ENCODE measurements at places on chromosomes 5 and 9.
A peak's percentile ranks its signal among the peaks of the same experiment; 100 is the strongest.

DNA sequence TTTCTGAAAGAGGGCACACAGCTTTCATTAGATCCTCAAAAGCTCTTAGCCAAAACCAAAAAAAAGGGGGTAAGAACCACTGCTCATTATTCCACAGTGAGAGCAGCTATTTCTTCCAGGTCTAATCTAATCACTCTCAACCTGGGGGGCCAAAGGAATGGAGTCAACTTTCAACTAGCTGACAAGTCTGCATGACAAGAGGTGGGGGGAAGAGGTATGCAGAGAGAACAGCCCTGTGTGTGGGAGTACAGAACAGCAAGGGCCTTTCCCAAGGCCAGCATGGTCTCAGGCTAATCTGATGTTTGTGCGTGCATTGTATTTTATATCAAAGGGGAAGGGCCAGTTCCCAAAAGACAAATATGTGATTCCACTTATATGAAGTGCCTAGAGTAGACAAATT is 36.9 kb upstream of the PIP5K1B start:
- no peak for DNase-seq

GRCh38 chr5:67644221-67644920 is 447.8 kb upstream of the CD180 start:
- DNase-seq = no peak

DNA sequence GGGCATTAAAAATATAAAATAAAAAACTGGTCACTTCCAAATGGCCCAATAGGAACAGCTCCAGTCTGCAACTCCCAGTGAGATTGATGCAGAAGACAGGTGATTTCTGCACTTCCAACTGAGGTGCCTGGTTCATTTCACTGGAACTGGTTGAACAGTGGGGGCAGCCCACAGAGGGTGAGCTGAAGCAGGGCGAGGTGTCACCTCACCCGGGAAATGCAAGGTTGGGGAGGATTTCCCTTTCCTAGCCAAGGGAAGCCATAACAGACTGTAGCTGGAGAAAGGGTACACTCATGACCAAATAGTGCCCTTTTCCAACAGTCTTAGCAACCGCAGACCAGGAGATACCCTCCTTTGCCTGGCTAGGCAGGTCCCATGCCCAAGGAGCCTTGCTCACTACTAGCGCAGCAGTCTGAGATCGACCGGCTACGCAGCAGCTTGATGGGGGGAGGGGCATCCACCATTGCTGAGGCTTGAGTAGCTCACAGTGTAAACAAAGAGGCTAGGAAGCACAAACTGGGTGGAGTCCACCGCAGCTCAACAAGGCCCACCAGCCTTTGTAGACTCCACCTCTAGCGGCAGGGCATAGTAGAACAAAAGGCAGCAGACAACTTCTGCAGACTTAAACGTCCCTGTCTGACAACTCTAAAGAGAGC is 12.7 kb downstream of the RLN1 start:
- DNase-seq = peak; percentile 83

DNA sequence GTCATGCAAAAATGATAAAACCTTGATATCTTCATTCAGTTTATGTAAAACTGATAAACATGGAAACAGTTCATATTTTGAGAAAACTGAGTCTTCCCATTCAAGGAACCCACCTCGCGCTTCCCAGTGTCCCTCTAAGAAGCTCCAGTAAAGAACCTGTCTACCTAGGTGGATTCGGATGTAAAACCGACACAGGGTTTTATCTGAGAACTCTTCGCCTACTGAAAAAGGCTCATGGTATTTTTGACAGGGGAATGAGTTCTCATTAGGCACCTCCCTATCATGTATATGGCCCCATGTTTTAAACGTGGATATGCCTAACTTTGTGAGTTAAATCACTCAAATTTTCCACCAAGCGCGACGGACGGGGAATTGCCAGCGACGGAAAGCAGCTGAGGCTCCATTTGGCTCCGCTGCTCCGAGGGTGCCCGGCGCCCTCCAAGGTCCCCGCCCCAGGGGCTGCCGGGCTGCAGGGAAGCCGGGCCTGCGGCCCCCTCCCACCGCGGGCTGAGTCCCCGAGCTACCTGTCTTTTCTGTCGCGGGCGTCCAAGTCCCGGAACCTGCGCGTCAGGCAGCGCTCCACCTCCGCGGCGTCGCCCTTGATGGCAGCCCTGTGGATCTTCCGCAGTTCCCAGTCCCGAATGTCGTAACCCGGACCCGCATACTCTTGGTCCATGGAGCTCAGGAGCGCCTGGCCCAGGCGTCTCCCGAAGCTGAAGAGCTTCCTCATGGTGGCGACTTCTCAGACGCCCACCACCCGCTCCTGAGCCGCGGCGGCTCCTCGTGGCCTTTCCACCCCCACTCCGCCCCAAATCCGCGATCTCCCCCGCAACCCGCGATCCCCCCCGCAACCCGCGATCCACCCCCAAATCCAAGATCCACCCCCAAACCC is 594 bp downstream of the ANKRD18A start:
- DNase-seq = peak; percentile 31

DNA sequence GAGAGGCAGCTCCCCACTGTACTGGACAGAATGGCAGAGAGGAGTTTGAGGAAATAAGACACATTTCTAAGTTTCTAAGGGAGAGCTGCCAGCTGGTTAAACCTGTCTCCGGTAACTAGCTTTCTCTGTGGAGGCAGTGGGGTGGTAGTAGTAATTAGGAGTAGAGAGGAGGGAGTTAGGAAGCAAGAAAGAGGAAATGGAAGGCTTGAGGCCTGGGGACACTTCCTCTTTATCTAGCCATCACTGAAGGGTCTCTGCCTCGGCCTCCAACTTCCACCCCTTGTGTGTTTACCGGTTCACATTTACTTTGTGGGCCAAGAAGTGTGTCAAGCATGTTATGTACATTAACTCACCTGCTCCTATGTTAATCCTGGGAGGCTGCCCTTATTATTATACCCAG is 462.2 kb upstream of the DMAC1 start:
- no peak for DNase-seq

- DNase-seq = no peak
These were observed 13.4 kb downstream of the AK8 start for GRCh38 chr9:132864691-132865090.

DNA sequence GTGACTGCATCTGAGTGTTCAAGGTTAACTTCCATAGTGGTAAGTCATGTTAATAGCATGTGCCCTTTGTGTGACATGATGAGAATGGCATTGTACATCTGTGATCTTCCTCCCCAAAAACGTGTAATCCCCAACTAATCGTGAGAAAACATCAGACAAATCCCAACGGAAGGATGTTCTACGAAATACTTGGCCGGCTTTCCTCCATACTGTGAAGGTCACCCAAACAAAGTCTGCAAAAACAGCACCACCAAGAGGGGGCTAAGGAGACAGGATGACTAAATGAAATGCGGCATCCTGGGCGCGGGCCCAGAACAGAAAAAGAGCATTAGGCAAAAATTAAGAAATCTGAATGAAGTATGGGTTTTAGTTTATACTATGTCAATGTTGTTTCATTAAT is 81.8 kb downstream of the MED10 start:
- no peak for DNase-seq

GRCh38 chr9:101026824-101027223 is 1.7 kb upstream of the PLPPR1 start:
- DNase-seq = no peak

DNA sequence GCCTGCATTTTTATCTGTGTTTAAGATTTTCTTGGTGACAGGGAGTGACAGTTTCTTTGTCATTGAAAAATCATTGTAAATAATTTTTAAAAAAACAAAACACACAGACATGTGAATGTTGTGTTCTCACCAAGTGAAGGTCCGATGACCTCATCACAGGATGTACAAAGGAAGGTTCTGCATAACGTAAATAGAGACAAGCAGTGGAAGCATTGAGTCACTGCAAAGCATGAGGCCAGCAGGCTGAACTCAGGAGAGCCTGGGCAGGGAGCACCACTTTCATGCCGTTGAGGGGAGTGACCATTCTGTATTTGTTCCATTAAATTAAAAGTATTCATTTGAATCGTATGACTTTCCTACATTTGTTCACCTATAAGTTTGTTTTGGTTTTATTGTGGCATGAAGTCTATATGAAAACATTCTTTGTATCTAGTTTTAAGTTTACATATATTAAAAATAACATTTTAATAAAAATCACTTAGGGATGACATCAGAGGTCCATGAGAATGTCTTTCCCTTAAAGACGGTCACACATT is 70.4 kb upstream of the TLE1 start:
- DNase-seq = no peak

Data from naive thymus-derived CD8-positive, alpha-beta T cell (primary cell).